ENCODE measurements at places on chromosomes 6 and 20. TPM values are rescaled to one million over a fixed set of nuclear protein-coding genes. Genes with fewer than 3 reads are reported as not detected.
A peak's percentile ranks its signal among the peaks of the same experiment; 100 is the strongest.

ZFP57 gene
- total RNA-seq: not detected

RIPPLY2 gene
- not detected for total RNA-seq

CD40 gene
- total RNA-seq: not detected

COX4I2 gene
- total RNA-seq: not detected

KIAA0408 gene
- 0.23 TPM for total RNA-seq

HLA-DQB1 gene
- total RNA-seq: not detected

SPTLC3 gene
- total RNA-seq: 6.5 TPM

GRCh38 chr20:58111310-58112016, 117.0 kb downstream of the ANKRD60 start:
- DNase-seq: no peak

DNA sequence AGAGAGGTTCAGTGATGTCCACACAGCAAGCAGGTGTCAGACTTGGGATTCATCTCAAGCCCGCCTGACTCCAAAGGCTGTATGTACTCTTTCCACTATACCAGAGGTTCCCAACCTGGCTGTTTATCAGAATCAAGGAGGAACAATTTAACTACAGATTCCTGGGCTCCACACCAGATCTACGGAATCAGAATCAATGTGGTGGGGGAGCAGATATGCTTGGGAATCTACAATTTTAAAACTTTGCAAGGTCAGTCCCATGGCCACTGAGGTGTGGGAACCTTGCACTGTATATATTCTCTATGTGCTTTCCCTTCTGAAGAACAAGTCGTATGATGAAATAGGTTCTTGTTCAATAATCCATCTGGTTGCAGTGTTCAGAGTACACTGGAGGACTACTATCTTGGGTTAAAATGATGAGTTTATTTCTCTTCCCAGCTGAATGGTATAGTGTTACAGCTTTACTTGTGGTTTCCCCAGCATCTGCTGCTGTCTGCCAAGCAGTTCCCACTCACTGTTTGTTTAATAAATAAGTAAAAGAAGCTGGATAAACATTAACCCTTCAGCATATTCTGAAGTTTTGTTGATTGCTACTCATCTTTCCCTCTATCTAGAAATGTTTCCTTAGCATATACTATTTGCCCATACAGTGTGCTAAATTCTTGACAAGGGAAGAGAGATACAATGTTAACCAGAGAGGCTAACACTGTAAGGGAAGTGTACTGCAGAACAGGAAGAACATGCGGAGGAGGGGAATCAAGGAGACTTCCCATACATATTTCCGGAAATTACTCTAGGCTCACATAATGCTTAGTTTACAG, 9.9 kb downstream of the TTI1 start:
- DNase-seq: peak; percentile 21

DNA sequence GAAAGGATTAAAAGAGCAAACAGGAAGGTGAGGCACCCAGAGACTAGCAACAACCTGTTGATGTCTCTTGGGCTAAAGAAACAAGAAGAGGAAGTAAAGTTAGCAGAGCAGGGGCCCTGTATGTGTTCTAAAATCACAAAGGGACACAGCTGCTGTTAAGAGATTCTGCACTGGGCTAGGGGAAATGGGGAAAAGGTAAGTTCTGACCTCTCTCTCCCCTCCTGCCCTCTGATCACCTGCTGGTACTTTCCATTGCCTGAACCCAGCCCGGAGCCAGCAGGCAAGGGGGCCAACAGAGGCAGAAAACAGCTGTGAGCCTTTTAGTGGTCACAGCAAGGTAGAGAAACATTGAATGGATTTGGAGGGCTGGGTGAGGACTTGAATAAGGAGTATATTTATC, 13.5 kb upstream of the CNR1 start:
- no peak for DNase-seq

- no peak for DNase-seq
Observed at GRCh38 chr6:101208152-101208551, 185.4 kb upstream of the GRIK2 start.

- no peak for DNase-seq
Observed at GRCh38 chr6:164015088-164015484, 600.6 kb downstream of the QKI start.

DNA sequence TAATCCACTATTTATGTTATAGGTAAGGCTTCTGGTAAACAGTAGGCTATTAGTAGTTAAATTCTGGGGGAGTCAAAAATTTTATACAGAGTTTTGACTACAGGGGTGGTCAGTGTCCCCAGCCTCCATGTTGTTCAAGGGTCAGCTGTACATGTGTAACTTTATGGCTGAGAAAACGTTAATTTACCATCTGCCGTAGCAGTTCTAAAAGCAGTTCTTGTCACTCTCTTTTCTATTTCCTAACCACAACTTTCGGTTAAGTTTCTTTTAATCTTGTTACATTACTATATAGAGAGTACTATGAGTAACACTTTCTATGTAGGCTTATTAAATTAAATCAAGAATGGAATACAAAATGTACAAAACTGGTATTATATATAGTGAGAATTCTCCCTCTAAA, 21.6 kb upstream of the KIF6 start:
- no peak for DNase-seq

- DNase-seq: no peak
Observed at GRCh38 chr6:80540700-80541099, 434.2 kb downstream of the BCKDHB start.

GRCh38 chr20:6838181-6838826, 70.8 kb downstream of the BMP2 start:
- DNase-seq: peak; percentile 33

GRCh38 chr6:38572186-38572813, 67.4 kb downstream of the BTBD9 start:
- no peak for DNase-seq

- no peak for DNase-seq
Observed at GRCh38 chr6:158402184-158402583, 89.9 kb downstream of the TULP4 start.

DNA sequence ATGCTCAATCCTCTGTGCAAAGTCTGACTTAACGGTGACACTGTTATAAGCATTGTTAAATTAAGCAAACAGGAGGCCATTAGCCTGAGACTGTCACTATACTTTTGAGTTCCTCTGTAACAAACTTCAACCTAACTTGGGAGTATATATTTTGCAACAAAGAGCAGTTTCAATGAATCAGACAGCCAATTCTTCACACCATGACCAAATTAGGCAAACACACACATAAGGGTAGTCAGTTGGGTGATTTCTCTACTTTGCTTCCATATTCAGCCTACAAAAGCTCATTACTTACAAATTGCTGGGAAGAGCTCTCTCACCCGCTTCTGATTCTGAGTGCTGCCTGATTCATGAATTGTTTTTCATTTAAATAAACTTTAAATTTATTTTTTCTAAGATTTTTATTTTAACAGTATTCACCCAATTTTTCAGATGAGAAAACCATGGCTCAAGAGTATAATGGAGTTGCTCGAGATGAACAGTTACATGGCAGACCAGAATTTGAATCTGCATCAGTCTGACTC, 60.5 kb downstream of the HACE1 start:
- no peak for DNase-seq

DNA sequence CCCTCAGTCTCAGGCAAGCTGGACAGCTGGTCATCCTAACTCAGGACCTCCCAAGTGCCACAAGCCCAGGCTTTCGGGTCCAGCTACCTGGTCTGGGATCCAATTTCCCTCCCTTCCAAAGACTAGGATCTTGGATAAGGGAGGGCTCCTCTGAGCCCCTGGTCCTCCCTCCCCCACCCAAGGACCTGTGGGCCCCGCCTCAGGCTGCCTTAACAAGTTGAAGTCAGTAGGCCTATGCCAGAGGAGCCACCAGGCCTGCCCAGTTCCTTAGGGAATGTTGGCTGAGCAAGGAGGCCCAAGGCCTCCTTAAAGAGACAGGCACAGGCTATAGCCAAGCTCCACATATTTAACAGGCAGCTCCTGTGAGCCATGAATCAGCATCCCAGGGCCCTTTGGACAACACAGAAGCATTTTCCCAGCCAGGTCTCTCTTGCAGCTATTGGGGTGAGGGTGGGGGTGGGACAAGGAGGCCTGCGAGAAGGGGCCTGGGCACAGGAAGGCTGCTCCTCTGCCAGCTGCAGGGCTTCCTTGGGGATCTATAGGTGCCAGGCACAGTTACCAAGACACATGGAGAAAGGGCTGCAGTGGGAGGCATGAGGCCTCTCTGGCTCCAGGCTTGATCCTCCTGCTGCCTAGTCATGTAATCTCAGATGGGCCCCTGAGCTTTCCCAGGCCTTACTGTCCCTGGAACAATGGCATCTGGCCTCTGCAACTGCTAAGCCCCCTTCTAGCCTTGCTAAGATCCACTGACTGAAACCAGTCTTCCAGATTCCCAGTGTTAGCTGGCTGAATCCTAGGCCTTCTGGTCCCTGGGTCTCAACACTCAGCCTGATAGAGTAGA, 27.4 kb upstream of the NOL4L start:
- no peak for DNase-seq
